ENCODE measurements at places on chromosomes 12 and 14.

- DNase-seq, result no peak
Observed at GRCh38 chr12:21607701-21608100, 3.1 kb upstream of the GYS2 start.

DNA sequence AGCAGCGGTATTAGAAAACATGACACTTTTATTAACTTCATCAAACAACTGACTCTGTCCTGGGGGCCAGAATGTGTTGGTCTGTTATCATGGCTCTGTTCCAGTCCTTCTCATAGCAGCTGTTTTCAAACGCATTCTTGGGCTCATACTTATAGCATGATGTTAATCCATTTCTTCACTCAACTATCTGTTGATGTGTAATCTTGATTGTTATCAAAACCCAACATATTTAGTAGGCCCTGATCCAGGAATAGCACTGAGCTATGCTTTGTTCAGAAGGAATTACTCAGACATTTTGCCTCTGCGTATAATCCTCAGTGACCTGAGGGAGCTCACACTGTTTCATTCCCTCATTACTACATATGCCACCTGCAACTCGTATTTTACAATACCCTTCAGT lies 315.9 kb downstream of the BMP4 start:
- DNase-seq, result no peak

DNA sequence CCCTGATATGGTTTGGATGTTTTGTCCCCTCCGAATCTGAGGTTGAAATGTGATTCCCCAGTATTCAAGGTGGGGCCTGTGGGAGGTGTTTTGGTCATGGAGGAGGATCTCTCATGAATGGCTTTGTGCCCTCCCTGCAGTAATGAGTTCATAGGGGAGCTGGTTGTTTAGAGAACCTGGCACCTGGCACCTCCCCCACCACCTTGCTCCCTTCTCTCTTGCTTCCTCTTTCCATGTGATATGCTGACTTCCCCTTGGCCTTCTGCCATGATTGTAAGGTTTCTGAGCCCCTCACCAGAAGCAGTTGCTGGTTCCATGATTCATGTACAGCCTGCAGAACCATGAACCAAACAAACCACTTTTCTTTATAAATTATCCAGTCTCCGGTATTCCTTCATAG lies 32.6 kb downstream of the CD163L1 start:
- peak; percentile 41 for DNase-seq

DNA sequence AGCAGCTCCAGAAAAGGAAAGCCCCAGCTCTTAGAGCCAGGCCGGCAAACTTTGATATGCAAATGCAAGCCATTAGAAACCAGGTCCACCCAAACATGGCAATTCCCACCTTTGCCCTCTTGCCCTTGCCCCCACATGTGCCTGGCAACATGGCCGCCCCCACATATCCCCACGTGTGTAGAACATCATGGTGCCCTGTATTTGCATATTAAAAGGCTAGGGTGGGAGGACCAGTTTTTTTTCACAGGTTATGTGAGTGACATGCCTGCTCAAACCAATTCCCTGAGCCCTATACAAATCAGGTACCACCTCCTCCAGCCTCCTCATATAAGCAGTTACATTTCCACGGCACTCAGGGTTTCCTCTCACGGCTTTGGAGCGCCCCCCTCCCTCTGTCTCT lies 6.1 kb upstream of the ALDH1L2 start:
- no peak for DNase-seq

DNA sequence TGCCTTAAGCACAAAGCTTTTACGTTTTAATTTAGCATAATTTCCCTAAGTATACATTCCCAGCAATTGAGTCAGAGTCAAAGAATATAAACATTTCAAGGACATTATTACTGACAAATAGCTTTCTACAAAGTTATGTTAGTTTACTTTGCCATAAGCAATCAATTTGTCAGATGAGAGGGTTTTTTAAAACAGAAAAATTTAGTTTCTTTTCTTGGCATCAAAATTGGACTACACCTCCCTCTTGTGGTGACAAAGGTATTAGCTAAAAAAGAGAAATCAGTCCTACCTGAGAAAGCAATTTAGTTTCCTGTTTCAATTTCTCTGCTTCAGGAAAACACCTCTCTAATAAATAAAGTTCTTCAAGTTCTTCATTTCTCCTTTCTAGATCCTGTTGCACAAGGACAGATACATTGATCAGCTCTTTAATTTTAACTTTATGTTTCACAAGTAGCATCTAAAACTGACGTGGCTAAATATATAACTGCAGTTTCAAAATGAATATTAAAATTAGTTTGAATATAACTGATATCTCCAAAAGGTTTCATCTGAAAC lies 39.9 kb downstream of the DNAI7 start:
- DNase-seq, result no peak

DNA sequence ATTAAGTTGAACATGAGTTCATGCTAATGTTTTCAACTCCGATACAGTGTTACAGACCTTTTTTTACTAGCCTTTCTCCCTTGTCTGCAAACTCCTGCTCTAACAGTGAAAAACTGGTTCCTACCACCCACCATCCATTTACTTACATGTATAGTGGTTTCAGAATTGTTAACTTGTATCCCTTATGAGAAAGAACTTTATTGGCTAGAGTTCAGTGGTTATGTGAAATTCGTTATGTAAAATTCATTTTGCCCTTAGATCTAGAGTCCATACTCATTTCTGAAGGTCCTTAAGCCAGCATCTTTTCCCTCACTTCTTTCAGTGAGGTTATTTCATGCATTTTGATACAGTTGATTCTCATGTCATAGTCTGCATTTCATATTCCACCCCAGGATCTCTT lies 51.0 kb downstream of the PRKCH start:
- no peak for DNase-seq
